Astrocyte (in vitro differentiated cells and primary cell): ENCODE measurements at places on chromosomes 7 and 10. TPM values are rescaled to one million over a fixed set of nuclear protein-coding genes. Genes with fewer than 3 reads are reported as not detected.

KCP gene
- total RNA-seq: 0.20 and 0.41 TPM in 2 replicates

TYW1B gene
- 1.8 and 2.0 TPM in 2 replicates for total RNA-seq

- H3K4me3 ChIP-seq: no peak overlapping the region
- H3K4me1 ChIP-seq: no peaks in the 10 kb centered on the region
- H3K27me3 ChIP-seq: no peaks in the 10 kb centered on the region
- H3K36me3 ChIP-seq: no peaks in the 10 kb centered on the region
- DNase-seq: no peak
Observed at GRCh38 chr7:11985971-11986370, 154.0 kb upstream of the THSD7A start.

DNA sequence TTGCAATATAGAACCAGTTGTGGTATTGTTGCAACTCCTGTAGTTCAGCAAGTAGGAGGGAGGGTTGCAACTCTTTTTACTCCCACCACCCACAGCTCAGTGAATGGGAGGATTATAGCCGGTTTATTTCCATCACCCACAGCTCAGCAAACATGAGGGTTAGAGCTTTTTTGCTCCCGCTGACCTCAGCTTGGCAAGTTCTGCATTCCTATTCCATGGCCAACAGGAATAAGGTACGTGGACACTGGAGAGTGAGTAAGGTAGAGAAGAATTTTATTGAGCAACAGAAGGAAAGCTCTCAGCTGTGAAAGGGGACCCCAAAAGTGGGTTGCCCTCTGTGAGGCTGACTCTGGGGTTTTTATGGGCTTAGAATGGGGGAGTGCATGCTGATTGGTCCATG lies 167.1 kb upstream of the SMIM30 start:
- no peaks in the 10 kb centered on the region for H3K4me1 ChIP-seq
- no peaks in the 10 kb centered on the region for H3K36me3 ChIP-seq
- DNase-seq: peak; percentile 9
- no peaks in the 10 kb centered on the region for H3K27me3 ChIP-seq
- no peak overlapping the region for H3K4me3 ChIP-seq
- no peak overlapping the region for H3K27ac ChIP-seq

GRCh38 chr7:148390381-148390780 lies 200.2 kb upstream of the C7orf33 start:
- no peaks in the 10 kb centered on the region for H3K36me3 ChIP-seq
- no peak overlapping the region for H3K27ac ChIP-seq
- DNase-seq: no peak
- H3K27me3 ChIP-seq: no peaks in the 10 kb centered on the region
- H3K4me3 ChIP-seq: no peak overlapping the region

DNA sequence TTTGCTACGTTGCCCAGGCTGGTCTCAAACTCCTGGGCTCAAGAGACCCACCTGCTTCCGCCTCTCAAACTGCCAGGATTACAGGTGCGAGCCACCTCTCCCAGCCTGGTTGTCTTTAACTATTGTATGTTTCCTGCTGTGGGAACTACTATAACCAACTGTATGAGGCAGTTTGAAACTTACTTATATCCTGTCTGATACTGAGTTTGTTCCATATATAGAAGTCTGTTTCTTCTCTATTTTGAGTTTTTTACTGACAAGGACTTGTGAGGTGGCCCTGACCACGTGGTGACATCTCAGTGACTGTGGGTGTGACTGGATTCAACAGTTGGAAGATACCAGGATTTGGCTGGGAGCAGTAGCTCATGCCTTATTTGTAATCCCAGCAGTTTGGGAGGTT lies 14.2 kb downstream of the FBH1 start:
- H3K36me3 ChIP-seq: peaks cover 9% of the 10 kb centered on the region
- no peak overlapping the region for H3K27ac ChIP-seq
